ENCODE measurements at places on chromosomes 11 and 22.
A peak's percentile ranks its signal among the peaks of the same experiment; 100 is the strongest.

- H3K27me3 ChIP-seq: no peaks in the 10 kb centered on the region
- peaks cover 1% of the 10 kb centered on the region for H3K36me3 ChIP-seq
- no peaks in the 10 kb centered on the region for H3K4me1 ChIP-seq
- H3K4me3 ChIP-seq: no peak overlapping the region
Measured at GRCh38 chr11:129090056-129090455, 102.1 kb downstream of the ARHGAP32 start.

DNA sequence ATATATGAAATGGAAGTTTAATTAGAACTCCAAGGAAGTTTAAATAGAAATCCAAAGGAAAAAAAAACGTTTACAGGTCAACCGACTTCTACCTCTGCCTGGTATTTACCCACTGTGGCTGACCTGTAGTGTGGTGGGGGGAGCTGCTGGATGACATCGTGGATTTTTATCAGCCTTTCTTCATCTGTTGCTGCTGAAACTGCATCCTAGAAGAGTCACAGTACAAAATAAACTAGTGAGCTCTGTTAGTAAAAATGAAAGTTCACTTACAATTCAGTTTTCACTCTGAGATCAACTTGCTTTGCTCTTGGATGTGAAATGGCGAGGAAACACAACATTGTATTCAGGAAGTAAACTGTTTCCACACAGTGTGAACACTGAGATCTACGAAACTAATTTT lies 43.2 kb upstream of the TP53AIP1 start:
- H3K27ac ChIP-seq: no peak overlapping the region
- no peaks in the 10 kb centered on the region for H3K4me1 ChIP-seq
- peaks cover 5% of the 10 kb centered on the region for H3K36me3 ChIP-seq

DNA sequence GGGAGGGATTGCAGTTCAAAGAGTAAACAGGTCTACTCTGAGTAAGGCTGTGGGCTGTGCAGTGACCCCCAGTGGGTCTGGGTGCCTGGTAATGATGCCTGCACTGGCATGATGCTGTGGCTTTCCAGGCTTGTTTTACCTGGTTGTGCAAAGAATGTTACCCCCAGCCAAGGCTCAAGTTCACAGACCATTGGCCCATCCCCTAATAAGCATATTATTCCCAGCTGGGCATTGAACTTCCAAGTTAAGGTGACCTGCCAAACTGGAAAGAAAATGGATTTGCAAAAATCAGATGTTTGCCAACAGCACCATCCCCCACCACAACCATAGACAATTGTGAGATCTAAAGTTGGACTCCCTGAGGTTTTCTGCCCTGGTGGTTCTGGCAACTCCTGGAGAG lies 7.9 kb upstream of the EHF start:
- H3K36me3 ChIP-seq: no peaks in the 10 kb centered on the region
- H3K4me1 ChIP-seq: no peaks in the 10 kb centered on the region
- no peak overlapping the region for H3K4me3 ChIP-seq
- no peak overlapping the region for H3K27ac ChIP-seq
- no peak for DNase-seq

DNA sequence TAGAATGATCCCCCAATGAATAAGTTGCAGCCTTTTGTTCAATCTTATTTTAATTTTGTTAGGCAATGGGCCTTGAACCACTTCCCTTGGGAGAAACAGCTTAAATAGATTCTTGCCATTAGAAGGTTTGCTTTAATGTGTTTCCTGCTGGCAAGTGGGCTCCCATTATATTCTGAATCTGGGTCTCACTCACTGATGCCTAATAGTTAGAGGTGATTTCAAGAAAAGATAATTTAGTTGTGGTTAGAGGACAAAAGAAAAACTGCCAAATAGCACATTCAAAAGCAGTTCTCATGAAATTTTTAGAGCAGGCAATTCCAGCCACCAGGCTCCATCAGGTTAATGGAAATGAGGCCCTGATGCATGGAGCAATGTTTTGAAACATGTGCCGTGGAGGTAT lies 362.6 kb upstream of the CHORDC1 start:
- H3K27me3 ChIP-seq: no peaks in the 10 kb centered on the region
- H3K4me1 ChIP-seq: no peaks in the 10 kb centered on the region
- no peak overlapping the region for H3K4me3 ChIP-seq
- peak; percentile 53 for DNase-seq
- no peaks in the 10 kb centered on the region for H3K36me3 ChIP-seq

DNA sequence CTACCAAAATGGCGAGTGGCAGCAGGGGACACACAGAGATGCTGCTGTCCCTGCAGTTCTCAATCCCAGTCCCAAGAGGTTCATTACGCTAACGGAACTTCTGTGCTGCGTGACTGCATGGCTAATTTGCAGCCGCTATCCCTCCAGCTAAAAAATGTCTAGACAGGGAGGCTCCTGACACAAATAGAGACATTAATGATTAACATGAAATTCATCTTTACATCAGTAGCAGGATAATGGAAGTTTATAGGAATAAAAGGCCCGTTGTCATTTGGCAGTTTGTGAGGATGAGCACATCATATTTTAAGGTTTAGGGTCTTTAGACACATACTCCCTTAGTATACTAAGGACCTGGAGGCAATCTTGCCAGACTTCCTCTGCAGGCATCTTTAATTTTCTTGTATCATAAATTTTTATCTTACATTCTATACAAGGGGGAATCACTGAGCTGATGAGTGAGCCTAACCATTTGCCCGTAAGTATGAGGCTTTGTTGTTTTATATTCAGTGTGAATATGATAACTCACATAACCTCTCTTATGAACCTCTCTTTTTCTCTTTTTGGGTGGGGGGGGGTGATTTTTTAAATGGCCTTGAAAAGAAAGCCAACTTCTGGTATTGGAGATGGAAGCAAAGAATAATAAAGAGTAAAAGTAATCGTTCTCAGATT lies 99.8 kb upstream of the OR9G4 start:
- H3K4me1 ChIP-seq: no peaks in the 10 kb centered on the region
- H3K36me3 ChIP-seq: no peaks in the 10 kb centered on the region
- peak; percentile 7 for DNase-seq

GRCh38 chr11:122656631-122657101 lies 1.1 kb downstream of the UBASH3B start:
- no peak for DNase-seq
- H3K36me3 ChIP-seq: no peaks in the 10 kb centered on the region
- H3K27ac ChIP-seq: no peak overlapping the region
- H3K27me3 ChIP-seq: no peaks in the 10 kb centered on the region
- H3K4me3 ChIP-seq: peak overlapping the region; percentile 95

DNA sequence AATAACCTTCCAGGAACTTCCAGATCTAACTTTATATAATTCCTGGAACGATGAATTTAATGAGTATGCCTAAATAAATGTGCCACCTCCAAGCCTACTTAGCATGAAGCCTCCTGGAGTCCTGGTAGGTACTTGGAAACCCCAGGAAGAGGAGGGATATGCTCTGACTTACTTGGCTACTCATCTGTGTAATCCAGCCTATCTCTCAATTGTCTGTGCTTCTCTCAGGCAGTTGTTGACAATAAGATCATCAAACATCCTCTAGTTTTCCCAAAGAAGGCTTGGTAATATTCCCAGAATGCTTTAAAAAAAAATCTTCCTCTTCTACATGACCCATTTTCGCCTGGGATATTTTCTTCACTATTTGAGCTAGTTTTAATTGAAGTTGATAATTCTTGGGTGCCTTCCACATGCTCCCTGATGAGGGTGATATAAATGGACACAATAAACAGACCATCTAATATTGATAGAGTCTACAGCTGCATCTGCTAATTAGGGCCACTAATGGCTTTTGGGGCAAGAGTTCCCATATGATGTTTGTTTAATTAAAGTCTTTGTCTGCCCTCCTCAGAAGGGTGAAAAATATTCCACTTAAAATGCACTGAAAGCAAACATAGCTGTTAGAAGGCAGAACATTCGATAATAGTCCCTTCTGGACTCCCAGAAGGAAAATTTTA lies 75.5 kb upstream of the RAB38 start:
- H3K27ac ChIP-seq: no peak overlapping the region
- no peaks in the 10 kb centered on the region for H3K27me3 ChIP-seq
- H3K4me3 ChIP-seq: no peak overlapping the region
- no peaks in the 10 kb centered on the region for H3K36me3 ChIP-seq

DNA sequence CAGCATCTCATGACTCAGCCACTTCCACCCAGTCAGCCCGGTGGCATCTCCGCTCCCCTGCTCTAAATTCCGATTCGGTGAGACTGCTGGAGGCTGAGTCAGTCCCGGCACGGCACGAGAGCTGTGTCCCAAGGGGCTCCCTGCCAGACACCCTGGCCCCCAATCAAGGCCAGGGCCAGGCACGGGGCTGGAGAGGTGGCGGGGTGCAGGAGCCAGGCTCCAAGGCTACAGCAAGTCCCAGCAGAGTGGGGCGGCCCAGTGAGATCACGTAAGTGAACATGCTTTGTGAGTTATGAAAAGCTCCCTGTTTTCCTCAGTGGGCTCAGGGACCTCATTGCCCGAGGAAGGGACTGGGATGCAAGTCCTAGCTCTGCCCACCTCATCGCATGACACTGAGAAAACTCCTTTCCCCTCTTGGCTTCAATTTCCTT lies 3.0 kb downstream of the C11orf68 start:
- no peaks in the 10 kb centered on the region for H3K27me3 ChIP-seq
- H3K4me1 ChIP-seq: peaks cover 45% of the 10 kb centered on the region
- peak; percentile 91 for DNase-seq
- H3K4me3 ChIP-seq: no peak overlapping the region

DNA sequence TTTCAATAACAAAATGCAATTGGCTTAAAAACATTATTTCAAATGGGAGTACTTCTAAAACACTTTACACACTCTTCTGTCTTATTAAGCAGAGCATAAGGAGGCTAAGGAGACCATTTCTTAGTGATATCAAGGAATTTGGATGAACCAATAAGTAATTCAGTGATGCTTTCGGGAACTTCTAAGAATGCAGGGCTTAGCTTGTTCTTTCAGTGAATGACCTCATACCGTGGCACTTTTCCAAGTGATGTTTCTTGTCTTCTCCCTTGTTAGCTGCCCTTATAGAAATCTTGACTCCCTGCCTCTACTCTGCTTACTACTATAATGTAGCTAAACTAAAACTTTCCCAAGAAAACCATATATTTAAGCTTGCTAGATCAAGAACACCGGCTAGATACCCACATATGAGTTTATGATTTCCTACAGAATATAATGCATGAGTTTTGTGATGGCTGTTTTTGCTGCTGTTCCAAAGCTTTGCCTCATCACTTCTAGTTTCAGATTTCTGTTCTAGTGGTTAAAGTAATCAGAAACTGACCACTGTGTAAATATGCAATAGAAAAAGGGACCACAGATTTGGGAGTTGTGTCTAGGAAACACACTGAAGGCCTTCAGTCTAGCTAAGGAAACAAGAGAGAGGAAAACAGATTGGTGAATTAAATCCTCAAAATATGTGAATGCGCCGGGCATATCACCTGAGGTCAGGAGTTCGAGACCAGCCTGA lies 37.5 kb upstream of the STK33 start:
- no peaks in the 10 kb centered on the region for H3K36me3 ChIP-seq
- H3K4me1 ChIP-seq: no peaks in the 10 kb centered on the region
- peak; percentile 44 for DNase-seq

DNA sequence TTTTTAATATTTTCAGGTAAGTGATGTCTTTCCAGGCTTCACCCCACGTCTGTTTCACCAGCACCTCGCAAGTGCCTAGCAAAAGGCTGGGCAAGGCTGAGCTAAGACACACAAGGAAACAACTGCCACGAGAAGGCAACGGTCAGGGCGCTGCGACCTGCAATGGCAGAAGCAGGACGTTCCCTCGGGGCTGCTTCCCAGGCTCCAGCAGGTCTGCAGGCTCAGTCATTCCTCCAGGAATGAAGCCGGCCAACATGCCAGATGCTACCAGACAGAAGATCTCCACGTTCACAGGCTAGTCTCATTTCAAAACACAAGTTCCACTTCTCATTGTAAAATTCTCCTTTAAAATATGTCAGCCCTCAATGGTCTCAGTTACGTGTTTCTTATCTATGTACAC lies 45.5 kb downstream of the CELSR1 start:
- no peaks in the 10 kb centered on the region for H3K36me3 ChIP-seq
- H3K27me3 ChIP-seq: no peaks in the 10 kb centered on the region
- H3K4me3 ChIP-seq: no peak overlapping the region
- H3K4me1 ChIP-seq: peaks cover 4% of the 10 kb centered on the region
- DNase-seq: no peak

GRCh38 chr11:58525037-58525614 lies 17.2 kb upstream of the OR5B21 start:
- no peak overlapping the region for H3K4me3 ChIP-seq
- peaks cover 3% of the 10 kb centered on the region for H3K27me3 ChIP-seq
- H3K27ac ChIP-seq: no peak overlapping the region
- no peaks in the 10 kb centered on the region for H3K36me3 ChIP-seq

DNA sequence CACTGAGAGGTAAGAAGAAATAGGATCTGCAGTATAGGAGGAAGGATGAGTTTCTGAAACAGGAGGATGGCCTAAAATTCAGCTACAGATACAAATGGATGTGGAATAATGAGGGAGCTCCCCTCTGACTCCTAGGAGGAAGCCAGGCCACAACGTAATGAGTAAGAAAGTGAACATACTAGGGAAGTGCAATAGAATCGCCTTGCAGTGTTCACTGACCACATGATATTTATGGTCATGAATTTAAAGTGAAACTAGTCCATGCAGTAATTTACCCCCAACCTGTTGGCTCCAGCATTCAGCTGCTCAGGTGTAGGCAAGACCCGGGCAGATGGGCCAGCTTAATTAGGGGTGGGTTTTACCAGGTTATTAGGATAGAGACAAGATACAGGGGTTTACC lies 101.7 kb downstream of the DEUP1 start:
- H3K36me3 ChIP-seq: no peaks in the 10 kb centered on the region
- peaks cover 4% of the 10 kb centered on the region for H3K27me3 ChIP-seq
- H3K4me3 ChIP-seq: no peak overlapping the region
- H3K27ac ChIP-seq: no peak overlapping the region
- no peaks in the 10 kb centered on the region for H3K4me1 ChIP-seq

DNA sequence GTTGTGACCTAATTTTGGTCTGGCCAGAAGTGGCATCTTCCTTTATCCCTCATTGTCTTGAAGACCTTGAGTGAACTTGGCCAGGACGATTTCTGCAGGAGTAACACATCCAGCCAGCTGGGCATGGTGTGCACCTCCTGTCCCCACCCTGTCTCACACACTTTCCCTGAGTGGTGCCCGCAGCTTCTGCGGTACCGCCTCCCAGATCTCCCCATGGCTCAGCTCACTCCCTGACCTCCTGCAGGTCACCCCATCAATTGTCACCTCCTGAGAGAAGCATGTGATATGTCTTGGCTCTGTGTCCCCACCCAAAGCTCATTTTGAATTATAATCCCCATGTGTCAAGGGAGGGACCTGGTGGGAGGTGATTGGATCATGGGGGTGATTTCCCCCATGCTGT lies 50.2 kb upstream of the TP53I11 start:
- H3K4me1 ChIP-seq: no peaks in the 10 kb centered on the region
- no peaks in the 10 kb centered on the region for H3K36me3 ChIP-seq
- no peak overlapping the region for H3K27ac ChIP-seq

DNA sequence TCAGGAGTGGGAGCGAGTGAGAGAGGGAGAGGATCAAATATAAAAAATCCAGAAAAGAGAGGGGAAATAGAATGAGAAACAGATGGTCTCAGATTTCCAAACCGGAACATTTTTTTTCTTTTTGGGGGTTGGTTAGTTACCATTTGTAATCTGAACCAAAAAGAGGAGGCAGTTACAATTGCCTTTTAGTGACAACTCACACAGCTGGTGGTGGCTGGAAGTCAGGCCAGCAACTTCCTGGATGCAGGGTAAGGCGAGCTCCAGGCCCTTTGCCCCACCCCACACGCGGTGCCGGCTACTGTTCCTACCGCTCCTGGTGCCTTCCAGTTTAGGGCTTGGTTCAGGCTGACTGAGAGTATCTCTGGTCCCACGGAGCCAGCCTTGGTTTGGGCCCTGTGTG lies 21.0 kb upstream of the UBASH3B start:
- H3K36me3 ChIP-seq: no peaks in the 10 kb centered on the region
- no peak for DNase-seq
- H3K4me1 ChIP-seq: no peaks in the 10 kb centered on the region
- no peaks in the 10 kb centered on the region for H3K27me3 ChIP-seq
- H3K27ac ChIP-seq: no peak overlapping the region

GRCh38 chr11:6410695-6411430 lies 8.0 kb downstream of the APBB1 start:
- DNase-seq: no peak
- no peak overlapping the region for H3K27ac ChIP-seq
- no peaks in the 10 kb centered on the region for H3K27me3 ChIP-seq
- H3K36me3 ChIP-seq: peaks cover 12% of the 10 kb centered on the region
